Upper lobe of left lung (tissue), 6 donors: ENCODE measurements at places on chromosomes 5 and 9. TPM values are rescaled to one million over a fixed set of nuclear protein-coding genes. Genes with fewer than 3 reads are reported as not detected.
A peak's percentile ranks its signal among the peaks of the same experiment; 100 is the strongest.

- peak overlapping the region; percentile 51 for H3K4me3 ChIP-seq
- H3K4me1 ChIP-seq = peaks cover 17% of the 10 kb centered on the region
- DNase-seq = no peak
- H3K27me3 ChIP-seq = no peaks in the 10 kb centered on the region
- peaks cover 14% of the 10 kb centered on the region for H3K36me3 ChIP-seq
Measured at GRCh38 chr9:19378647-19379046, 1.4 kb downstream of the RPS6 start.

GRCh38 chr5:15711892-15712291 lies 211.9 kb downstream of the FBXL7 start:
- H3K27ac ChIP-seq = no peak overlapping the region
- H3K4me1 ChIP-seq = no peaks in the 10 kb centered on the region
- no peak for DNase-seq
- H3K27me3 ChIP-seq = no peaks in the 10 kb centered on the region

DNA sequence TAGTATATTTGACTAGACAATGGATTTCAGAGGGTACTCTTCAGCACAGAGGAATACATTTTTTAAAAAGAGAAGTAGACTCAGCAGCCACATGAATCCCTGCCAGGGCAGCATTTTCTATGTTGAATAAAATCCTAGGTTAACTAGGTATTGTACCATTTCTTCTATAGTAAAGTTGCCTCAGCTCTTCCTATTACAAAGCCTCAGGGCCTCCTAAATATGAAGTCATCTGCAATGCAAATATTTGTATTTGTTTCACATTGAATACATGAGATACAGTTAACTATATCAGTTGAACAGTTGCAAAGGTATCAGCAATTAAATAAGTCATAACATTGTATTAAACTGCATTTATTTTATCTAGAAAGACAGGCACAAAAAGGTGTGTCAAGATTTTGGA lies 59.5 kb downstream of the NUDT12 start:
- no peak overlapping the region for H3K27ac ChIP-seq
- no peaks in the 10 kb centered on the region for H3K36me3 ChIP-seq
- DNase-seq = no peak
- H3K27me3 ChIP-seq = no peaks in the 10 kb centered on the region

The S100Z gene
- 0.37 TPM for total RNA-seq

The BSPRY gene
- 5.2 TPM for total RNA-seq

DNA sequence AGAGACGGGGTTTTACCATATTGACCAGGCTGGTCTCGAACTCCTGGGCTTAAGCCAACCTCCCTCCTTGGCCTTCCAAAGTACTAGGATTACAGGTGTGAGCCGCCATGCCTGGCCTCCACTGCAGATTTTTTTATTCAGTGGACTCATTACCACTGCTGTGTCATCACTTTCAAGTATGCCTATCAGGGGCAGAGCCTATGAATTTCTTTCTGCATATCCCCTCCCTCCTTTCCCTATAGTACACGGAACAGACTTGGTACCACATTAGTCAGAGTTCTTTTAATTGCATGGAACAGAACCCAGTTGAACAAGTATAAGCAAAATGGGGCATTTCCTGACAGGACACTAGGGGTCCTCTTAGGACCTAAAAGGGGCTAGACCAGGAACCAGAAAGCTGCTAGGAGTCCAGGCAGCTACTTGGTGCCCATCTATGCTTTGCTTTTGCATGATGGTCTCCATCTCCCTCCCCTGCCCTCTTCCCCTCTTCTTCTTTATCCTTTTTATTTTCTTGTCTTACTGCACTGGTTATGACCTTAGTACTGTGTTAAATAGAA lies 5.8 kb downstream of the BSPRY start:
- no peak for DNase-seq
- peaks cover 11% of the 10 kb centered on the region for H3K4me1 ChIP-seq
- no peak overlapping the region for H3K4me3 ChIP-seq
- H3K36me3 ChIP-seq = no peaks in the 10 kb centered on the region
- no peak overlapping the region for H3K27ac ChIP-seq
- no peaks in the 10 kb centered on the region for H3K27me3 ChIP-seq

The NINJ1 gene
- total RNA-seq = 55.6 TPM

The MYOT gene
- not detected for total RNA-seq

DNA sequence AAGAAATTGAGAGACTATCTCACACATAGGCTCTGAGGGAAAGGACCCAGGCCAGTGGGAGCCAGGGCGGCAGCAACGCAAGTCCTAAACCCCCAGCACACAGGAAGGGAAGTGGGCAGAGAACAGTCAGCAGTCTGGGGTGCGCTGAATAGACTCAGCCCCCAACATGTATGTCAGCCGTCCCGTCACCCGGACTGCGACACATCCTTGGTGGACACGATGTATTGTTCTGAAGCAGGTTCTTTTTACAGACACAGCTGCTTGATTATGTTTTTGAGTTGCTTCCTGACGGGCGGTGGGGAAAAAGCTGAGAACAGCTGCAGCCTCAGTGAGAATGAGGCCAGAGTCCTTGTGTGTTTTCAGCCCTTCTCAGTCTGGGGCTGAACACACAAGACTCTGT lies 64.1 kb upstream of the CXCL14 start:
- no peaks in the 10 kb centered on the region for H3K27me3 ChIP-seq
- no peak for DNase-seq
- no peak overlapping the region for H3K27ac ChIP-seq
- no peaks in the 10 kb centered on the region for H3K36me3 ChIP-seq

The PCDHB9 gene
- 3.1 TPM for total RNA-seq

The AP3B1 gene
- 59.7 TPM for total RNA-seq

The PCDHA1 gene
- not detected for total RNA-seq

DNA sequence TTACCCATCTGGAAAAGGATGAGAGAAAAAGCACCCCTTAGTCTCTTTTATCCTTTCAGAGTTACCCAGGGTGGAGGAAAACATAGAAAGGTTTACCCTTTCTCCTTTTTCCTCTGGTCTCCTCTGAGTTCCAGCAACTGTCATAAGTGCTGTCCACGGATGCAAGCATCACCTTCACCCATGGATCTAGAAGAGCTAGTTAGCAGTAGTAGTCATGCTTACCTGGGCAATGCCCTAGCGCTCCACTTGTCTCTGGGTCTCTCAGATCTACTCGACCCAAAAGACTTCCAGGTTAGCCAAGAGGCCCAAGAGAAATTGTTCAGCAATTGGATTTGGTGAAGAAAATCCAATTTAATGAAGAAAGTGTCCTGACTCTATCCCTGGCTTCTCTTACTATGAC lies 656.2 kb upstream of the PTPRD start:
- no peaks in the 10 kb centered on the region for H3K27me3 ChIP-seq
- H3K36me3 ChIP-seq = no peaks in the 10 kb centered on the region
- no peak overlapping the region for H3K4me3 ChIP-seq
- no peaks in the 10 kb centered on the region for H3K4me1 ChIP-seq
- H3K27ac ChIP-seq = no peak overlapping the region

DNA sequence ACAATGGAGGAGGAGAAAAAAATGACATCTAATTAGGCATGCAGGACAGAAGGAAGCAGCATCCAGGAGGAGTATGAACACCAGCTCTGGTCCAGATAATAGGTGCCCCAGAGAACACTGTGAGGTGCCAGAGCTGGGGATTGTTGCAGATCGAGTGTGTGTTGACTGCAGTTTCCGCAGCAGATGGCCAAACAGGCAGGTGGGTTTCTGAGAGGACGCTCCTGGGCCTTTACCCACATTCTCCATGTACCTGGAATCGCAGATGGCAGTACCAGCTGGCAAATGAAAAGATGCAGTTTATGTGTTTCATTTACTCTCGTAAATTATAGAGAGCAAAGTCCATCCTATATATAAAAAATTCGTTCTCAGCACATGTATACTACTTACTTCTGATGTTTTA lies 182.2 kb upstream of the ISL1 start:
- no peak overlapping the region for H3K27ac ChIP-seq
- H3K36me3 ChIP-seq = no peaks in the 10 kb centered on the region
- H3K27me3 ChIP-seq = no peaks in the 10 kb centered on the region
- no peak for DNase-seq
- H3K4me3 ChIP-seq = no peak overlapping the region

The TMEM215 gene
- not detected for total RNA-seq

The PDE6A gene
- not detected for total RNA-seq

- no peak for DNase-seq
- no peak overlapping the region for H3K4me3 ChIP-seq
- H3K36me3 ChIP-seq = no peaks in the 10 kb centered on the region
- H3K4me1 ChIP-seq = peaks cover 30% of the 10 kb centered on the region
Measured at GRCh38 chr5:149285153-149285552, 13.5 kb downstream of the AFAP1L1 start.

GRCh38 chr9:4491626-4491975 lies 1.3 kb downstream of the SLC1A1 start:
- peaks cover 2% of the 10 kb centered on the region for H3K27me3 ChIP-seq
- peaks cover 12% of the 10 kb centered on the region for H3K4me1 ChIP-seq
- DNase-seq = peak; percentile 53
- H3K36me3 ChIP-seq = no peaks in the 10 kb centered on the region
- H3K4me3 ChIP-seq = peak overlapping the region; percentile 80

DNA sequence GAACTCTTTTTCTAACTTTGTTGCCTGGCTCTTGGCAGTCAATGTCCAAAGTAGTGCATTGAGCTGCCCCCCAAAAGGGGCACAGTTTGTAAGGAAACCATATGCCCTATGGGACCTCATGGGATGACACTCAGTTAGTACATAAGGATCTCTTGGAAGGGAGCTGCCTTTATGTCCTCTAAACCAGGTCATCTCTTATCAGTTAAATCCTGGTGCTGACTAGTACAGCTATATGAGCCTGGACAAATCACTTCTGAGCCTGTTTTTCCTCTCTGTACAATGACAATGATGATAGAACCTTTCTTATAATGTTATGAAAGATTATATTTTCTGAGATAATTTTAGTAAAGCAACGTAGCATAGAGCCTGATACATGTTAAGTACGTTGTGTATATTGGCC lies 44.1 kb downstream of the PIK3R1 start:
- H3K4me3 ChIP-seq = no peak overlapping the region
- H3K27me3 ChIP-seq = no peaks in the 10 kb centered on the region
- H3K27ac ChIP-seq = peak overlapping the region; percentile 10
- H3K36me3 ChIP-seq = no peaks in the 10 kb centered on the region
- DNase-seq = no peak

- no peaks in the 10 kb centered on the region for H3K27me3 ChIP-seq
- no peaks in the 10 kb centered on the region for H3K36me3 ChIP-seq
- H3K4me1 ChIP-seq = no peaks in the 10 kb centered on the region
- no peak overlapping the region for H3K27ac ChIP-seq
- no peak overlapping the region for H3K4me3 ChIP-seq
- DNase-seq = no peak
Measured at GRCh38 chr5:68759593-68759992, 334.2 kb upstream of the SLC30A5 start.

DNA sequence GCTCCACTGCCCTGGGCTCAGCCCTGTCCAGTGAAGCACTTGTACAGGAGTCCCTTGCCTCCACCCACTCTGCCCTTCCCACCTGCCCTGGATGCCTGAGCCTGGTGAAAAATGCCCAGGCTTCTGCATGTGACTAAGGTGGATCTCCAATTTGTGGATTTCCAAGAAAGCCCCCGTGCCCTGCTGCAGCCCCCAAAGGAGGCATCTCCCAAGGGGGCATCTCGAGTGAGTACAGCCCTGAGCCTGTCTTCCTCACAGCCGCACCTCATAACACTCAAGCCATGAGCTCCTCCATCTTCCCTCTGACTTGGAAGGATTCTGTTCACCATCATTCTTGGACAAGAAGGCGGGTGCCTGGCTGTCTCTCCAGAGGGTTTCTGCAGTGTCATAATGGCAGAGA lies 158.0 kb upstream of the PPP1R26 start:
- H3K4me3 ChIP-seq = no peak overlapping the region
- no peaks in the 10 kb centered on the region for H3K4me1 ChIP-seq
- H3K27me3 ChIP-seq = no peaks in the 10 kb centered on the region
- no peak overlapping the region for H3K27ac ChIP-seq
- no peaks in the 10 kb centered on the region for H3K36me3 ChIP-seq
- no peak for DNase-seq

DNA sequence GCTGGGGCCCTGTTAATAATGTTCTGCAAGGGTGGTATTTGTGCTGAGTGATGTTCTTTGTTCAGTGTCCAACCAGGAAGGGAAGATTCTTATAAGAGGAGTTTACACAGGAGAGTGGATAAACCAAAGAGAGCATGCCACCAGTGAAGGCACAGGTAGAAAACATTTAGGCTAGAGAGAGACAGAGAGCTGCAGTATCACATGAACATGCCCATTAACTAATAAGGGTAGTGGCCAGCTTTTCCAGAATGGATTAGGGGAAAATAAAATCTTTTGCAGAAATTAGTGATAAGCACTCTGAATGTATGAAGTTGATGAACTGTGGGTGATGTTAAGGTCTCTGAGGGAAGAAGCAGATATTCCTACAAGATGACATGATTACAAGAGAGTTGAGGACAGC lies 54.1 kb upstream of the PRLR start:
- H3K4me3 ChIP-seq = no peak overlapping the region
- H3K36me3 ChIP-seq = no peaks in the 10 kb centered on the region
- H3K27me3 ChIP-seq = no peaks in the 10 kb centered on the region
- DNase-seq = no peak

DNA sequence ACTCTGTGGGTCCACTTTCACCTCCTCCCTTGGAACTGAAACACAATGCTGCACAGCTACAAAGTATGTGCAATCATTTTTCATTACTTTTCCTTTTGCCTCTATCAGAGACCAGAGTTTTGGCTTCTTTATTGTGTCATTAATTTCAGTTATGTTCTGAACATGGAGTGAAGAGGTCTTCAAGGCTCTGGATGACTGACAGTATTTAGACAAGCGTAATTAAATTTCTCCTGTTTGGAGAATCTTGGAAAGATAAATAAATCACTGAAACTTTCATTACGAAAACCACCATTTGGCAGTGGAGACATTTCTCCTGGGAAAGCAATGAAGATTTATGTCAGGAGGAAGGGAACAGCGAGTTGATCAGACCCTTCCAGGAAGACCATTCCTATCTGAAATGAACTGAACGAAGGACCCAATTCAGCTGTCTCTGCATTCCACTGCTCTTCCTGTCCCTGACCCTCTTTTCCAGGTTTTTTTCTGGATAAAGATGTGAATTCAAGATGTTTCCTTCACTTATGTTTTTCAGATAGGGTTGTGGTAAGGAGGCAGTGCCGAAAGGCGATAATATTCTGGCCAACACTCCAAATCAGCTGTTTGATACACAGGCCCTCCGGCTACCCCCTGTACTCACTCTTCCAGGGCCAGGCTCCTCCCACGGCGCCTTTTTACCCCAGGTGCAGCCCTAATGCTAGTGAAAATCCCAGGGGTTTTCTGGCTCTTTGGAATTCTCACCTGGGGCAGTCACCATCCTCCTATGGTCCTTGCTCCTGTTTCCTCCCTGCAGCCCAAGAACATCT lies 77.2 kb upstream of the OSMR start:
- no peaks in the 10 kb centered on the region for H3K4me1 ChIP-seq
- no peaks in the 10 kb centered on the region for H3K36me3 ChIP-seq
- no peak overlapping the region for H3K27ac ChIP-seq
- H3K27me3 ChIP-seq = no peaks in the 10 kb centered on the region
- no peak overlapping the region for H3K4me3 ChIP-seq
- no peak for DNase-seq

DNA sequence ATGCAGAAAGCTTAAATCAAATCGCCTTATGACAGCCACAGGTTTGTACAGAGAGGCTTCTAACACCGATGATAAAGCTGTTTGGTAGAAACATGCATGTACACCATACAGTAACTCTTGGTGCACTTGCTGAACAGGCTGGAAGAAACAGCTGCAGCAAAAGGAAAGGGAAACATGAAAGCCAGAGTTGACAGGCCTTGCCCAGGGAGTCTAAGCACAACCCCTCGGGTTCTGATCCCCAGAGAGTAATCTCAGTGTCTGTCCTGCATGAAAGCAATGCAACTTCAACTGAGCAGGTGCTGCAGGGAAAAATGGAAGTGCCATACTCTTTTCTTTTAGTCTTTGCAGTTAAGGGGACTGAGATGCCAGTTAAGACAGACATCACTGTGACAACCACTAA lies 419.9 kb downstream of the BNC2 start:
- no peaks in the 10 kb centered on the region for H3K27me3 ChIP-seq
- H3K27ac ChIP-seq = no peak overlapping the region
- DNase-seq = no peak
- H3K4me1 ChIP-seq = no peaks in the 10 kb centered on the region
- no peak overlapping the region for H3K4me3 ChIP-seq
- H3K36me3 ChIP-seq = no peaks in the 10 kb centered on the region
